ENCODE measurements at places on chromosomes 1 and 21. TPM values are rescaled to one million over a fixed set of nuclear protein-coding genes. Genes with fewer than 3 reads are reported as not detected.

GRCh38 chr1:205228093-205228521 is 361 bp downstream of the TMCC2 start:
- no peak for DNase-seq

DNA sequence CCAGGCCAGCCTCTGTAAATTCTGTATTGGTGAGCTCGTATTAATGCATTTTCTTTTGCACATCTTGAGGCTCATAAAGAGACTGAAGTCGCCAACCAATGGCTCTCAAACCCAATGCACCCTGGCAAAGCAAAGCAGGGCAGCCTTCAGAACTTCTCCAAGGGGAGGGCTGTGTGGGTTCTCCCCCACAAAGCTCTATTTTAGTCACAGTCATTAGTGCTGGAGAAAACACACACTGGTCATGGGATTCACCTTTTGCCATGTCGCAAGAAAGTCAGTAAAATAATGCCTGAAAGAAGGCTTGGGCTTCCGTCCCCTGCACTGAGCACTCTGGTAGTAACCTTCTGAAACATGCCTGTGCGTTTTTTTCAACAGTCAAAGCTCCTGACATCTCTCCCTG is 26.3 kb upstream of the ATF3 start:
- DNase-seq = no peak

Gene MXRA8
- 0.24 TPM for total RNA-seq

DNA sequence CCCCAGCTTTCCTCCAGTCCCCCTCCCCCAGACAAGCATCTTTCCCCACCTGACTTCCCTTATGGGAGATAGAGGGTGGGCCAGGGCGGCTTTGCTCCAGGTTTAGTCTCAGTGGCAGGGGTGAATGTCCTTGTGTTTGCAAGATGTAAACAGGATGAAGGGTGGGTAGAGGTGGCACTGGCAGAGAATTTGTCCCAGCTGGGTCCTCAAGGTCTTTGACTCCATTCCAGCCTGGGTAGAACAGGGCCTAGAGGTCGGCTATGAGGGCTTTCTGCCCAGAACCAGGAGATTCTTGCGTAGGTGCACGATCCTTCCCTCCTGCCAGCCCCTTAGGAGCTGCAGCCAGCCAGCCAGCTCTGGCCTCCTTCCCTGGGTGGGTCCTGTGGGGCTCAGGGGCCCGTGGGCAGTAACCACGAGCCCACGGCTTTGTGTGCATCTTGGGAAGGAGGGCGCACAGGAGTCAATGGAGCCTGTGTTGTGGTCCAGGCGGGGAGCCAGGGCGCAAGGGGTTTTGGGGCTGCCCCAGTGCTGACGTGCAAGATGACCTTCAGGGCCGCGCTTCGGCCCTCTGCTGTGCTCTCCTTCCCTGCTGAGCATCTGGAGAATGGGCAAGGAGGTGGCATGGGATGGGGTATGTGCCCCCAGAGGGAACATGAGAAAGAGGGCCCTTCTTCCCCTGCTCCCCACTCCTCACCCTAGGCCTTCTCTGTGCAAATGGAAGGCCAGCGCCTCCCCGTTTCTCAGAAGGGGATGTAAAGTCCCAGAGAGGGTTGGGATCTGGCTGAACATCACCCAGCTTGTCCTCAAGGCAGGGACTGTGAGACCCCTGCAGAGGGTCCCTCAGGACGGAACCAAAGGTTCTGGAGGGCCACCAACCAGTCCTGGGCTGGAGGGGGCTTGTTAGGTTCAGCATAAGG is 15.7 kb downstream of the POU3F1 start:
- no peak for DNase-seq

DNA sequence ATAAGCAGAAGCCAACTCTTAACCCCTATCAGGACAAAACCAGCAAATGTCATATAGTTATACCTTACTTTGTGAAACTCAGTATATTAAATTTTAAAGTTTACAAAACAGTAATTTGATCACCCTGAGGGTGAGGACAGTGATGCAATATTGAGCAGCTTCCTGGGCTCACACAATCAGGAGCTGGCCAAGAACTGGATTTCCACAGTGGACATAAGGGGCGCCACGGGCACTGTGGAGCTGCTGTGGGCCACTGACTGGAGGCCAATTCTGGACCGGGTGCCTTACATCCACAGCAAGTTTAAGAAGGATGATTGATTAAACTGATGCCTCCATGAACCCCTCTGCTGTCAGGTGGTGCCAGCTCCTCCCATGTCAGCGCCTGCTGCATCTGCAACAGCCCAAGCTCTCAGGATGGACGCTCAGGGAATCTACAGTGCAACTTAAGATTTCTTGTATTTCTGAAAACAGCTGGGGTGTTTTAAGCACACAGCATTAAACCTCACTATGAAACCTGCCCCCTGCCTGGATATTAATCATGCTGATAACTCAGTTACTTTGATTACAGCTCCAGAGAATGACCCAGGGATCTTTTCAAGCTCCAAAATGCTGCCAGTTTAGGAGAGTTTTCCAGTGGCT is 55.9 kb downstream of the TOR3A start:
- DNase-seq = no peak

GRCh38 chr1:85617633-85618100 is 37.1 kb downstream of the CCN1 start:
- no peak for DNase-seq

- no peak for DNase-seq
These were observed 31.0 kb downstream of the ZNF691 start for GRCh38 chr1:42877380-42877779.

- no peak for DNase-seq
These were observed 627 bp upstream of the DLGAP3 start for GRCh38 chr1:34929853-34930701.

GRCh38 chr1:93448292-93448982 is 519 bp downstream of the FNBP1L start:
- DNase-seq = no peak

DNA sequence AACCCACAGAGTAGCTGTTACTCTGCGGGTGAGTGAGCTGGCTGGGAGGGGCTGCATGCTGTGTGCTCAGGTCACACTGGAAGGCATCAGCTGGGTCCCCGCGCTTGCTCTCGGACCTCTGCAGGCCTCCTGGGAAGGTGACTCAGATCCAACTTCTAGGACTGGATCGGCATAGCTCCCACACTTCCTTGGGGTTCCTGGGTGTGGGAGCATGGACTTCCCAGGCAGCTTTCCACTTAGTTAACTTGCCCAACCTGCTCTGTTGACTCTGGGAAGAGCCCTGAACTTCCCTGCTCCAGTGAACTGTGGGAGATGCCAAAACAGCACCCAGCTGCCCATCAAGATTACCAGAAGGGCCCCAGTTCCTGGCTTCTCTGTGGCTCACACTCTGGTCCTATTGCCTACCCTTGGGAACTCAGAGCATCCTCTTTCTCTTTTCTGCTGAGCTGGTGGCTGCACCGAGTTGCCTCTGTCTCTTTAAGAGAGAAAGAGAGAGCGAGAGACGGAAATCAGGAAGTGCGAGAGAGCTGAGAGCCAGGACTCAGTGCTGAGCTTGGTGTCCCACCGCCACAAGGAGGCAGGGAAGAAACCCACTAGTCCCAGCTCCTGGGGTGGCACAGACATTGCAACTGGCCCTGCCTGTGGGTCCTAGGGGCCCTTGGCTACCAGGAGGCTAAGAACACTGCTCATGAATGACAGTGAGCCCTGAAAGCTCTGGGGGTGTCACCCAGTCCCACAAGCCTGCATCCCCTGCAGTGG is at the start of gene IKBKE:
TSS of gene IKBKE (plus strand) at position 544 of the 759 bp plus-strand sequence. CDS start 2,752 bp downstream, outside the sequence.
- peak; percentile 89 for DNase-seq

Gene DOCK7
- total RNA-seq = 41.2 TPM

GRCh38 chr1:29756901-29757725 is 520.8 kb downstream of the PTPRU start:
- no peak for DNase-seq

DNA sequence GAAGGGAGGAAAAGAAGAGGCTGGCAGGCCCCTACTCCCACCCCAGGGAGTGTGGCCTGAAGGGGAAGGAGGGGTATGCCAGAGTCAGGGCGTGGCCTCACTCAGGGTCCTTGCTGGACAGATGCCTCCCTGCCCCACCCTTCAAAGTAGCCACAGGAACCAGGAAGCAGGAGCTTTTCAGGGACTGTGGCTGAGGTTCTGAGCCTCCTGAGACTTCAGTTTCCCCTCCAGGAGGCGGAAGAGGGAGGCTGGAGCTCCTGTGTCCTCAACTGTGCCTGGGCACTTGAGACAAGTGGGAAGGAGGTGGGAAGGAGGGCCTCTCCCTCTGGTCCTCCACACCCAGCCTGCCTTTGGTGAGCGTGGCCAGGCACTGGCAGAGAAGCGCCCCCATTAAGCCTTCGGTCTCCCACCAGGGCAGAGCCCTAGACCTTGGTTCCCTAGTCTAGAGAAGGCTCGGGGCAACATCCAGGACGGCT is 5.3 kb downstream of the CELSR2 start:
- peak; percentile 74 for DNase-seq

- no peak for DNase-seq
These were observed 24.0 kb upstream of the LIN9 start for GRCh38 chr1:226332947-226333346.

DNA sequence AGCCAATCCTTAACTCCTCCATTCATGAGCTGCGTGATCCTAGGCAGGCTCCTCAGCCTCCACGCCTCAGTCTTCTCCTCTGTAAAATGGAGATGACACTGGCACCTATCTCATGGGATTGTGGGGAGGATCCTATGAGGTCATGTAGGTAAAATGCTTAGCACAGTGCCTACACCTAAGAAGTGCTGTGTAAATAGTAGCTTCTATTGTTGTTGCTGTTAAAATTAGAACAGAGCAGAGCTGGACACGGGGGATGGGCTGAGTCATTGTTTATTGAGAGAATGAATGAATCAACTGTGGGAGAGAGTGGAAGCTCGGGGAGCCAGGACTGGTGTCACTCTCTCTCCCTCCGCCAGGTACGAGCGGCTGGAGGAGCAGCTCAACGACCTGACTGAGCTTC is 43.0 kb downstream of the TMCC2 start:
- no peak for DNase-seq

Gene HSD3B2
- total RNA-seq = not detected

DNA sequence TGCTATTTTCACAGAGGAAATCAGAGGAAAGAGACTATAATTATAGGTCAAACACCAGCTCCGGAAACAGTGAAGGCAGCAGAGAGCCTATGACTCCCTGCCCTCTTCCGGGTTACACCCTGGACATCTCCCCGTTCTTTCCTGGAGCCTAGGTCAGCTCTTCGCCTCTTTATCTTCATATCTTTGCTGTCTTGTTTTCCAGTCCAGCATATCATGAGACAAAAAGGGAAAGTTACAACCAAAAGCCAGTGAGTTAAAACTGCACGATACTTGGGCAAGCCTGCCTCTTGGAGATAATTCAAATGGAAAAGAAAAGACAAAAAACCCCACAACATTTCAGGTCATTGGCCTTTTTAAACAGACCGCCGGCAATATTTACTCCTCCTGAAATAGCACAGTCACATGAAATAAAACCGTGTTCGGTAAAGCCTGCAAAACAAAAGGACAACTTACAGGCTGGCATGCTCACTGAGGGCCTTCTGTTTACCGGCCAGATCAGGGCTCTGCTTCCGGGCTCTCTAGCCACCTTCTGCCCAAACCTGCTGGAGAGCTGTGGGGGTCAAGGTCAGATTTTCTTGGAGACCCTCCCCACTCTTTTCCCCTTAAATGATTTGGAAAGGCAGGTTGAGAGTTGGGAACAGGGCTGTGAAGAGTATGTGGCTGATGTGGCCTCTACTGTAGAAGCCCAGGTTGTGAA is 42.8 kb upstream of the PPP2R5A start:
- no peak for DNase-seq

DNA sequence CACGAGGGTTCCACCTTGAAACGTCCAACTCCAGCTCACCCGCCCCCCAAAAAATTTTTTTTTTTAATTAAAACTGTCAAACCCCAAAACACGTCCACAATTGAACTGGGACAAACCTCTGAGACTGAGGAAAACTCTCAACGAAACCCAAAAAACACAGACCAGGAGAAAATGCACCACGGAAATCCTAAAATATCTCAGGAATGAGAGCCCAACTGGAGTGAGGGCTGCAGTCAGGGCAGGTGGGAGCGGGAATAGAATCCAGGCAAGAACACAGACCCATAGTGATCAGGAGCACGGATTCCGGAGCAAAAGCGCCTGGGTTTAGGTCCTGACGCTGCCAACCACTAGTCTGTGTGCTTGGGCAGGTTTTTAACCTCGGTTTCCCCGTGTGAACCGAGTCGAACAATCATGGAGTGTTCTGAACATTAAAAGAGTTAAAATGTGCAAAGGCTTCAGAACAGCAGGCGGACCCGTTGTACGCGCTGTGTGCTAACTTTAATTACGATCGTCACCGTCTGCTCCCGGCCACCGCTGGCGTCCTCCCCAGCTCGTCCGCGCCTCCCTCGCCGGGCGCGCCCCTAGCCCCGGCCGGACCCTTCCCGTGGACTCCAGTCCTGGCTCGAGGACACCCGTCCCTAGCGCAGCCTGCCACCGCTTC is 624 bp downstream of the ARHGAP29 start:
- DNase-seq = peak; percentile 41

Gene FAM78B
- total RNA-seq = 1.6 TPM

- no peak for DNase-seq
These were observed 142.9 kb downstream of the DHRS3 start for GRCh38 chr1:12475101-12475500.

DNA sequence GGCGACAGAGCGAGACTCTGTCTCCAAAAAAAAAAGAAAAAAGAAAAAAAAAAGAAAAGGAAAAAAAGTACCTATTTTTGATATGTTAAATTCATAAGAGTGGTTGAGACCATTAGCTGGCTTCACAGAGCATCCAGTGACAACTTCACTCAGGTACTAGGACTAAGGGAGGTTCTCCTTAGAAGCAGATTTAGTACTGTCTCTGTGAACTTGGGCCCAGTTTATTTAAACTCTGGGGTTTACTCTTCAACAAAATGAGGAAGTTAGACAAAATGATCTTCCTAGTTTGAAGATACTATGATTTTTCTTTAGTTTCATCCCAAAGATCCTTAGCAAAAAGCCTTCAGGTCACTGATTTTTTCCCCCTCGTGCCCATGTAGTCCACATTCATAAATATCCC is 21.2 kb downstream of the MACO1 start:
- DNase-seq = no peak

GRCh38 chr1:111733183-111733991 is 5.8 kb downstream of the INKA2 start:
- peak; percentile 31 for DNase-seq

Gene CHML
- total RNA-seq = 55.4 TPM

DNA sequence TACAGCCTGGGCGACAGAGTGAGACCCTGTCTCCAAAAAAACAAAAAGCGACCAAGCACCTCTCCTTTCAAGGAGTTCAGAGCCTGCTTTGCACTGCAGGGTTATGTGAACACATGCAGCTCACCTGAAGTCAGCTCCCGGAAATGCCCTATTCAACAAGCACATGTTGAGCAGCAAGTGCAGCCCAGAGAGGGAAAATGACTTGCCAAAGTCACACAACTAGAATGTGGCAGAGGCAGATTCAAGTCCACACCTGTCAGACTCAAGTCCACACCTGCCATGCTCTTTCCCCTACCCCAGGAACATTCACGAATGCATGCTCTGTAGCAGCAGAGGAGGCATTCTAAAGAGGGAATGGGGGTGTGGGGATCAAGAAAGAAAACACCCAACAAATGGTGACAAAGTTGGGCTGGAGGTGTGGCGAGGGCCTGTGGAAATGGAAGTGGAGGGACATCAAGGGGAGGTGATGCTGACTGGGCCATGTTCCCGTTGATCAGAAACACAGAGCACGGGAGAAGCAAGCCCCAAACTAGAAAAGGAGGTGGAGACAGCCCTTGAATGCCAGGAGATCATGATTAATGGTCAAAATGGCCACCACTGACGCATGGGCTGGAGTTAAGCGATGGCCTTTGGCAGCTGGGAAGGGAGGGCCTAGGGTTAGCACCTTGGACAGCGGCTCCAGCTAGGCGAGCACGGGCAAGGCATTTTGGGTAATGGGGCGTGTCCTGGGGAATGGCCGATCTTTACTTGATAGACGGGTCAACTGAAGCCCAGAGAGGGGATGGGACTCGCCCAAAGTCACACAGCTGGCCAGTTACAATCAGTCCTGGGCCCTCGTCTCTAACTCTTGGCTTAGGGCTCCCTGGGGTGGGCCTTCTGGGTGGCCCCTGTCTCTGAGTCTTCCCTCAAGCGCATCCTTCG is 21.5 kb downstream of the RAP1GAP start:
- DNase-seq = peak; percentile 66

All from A172 (cell line).